ENCODE measurements at places on chromosomes 11 and 22.

DNA sequence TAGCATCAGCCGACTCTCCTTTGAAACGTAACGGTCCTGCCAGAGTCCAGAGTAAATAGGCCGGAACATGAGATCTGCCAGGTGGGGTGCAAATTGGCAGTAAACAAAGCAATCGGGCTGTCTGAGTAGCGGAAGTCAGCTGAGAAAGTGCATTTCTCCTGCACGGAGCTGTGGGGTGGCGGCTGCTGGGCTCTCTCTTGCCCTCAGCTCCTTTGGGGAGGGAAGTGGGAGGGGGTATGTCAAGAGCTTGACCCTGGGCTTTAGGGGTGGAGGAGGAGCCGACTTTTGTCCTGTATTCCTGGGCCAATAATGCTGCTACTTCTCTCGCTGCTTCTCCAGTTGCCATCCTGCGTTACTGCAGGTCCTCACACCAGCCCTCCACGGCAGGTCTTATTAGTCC lies 11.6 kb downstream of the GRIK4 start:
- DNase-seq = no peak

DNA sequence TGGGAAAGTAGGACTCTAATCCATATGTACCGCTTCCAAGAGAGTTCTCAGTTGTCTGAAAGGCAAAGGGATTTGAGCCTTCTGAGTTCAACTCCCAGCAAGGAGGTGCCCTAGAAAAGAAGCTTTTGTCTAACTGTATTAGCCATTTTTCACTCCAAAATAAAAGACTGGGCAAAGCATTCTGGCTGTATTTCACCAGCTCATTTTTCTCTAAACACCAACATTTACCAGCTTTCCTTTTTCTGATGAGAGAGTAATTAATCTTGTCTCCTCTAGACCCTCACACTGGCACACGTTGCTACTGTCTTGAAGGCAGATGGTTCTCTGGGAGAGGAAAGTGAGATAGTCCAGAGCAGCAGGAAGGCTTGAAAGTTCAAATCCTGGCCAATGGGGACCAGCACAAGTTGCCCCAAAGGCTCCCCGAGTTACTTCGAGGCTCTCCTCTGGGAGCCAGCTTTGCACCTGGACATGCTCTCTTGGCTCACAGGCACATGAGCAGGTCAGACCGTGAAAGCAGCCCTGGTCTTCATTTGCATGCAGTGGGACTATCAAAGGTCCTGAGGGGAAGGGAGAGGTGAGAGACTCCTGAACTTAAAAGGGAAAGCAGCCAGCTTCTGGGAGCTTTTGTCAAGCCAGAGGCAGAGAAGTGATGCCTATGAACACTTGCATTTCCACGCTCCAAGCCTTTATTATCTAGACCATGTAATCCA lies 100.0 kb downstream of the NTM start:
- no peak for DNase-seq

- DNase-seq = no peak
Measured at GRCh38 chr22:44666207-44666585, 35.8 kb upstream of the PRR5 start.

- no peak for DNase-seq
Measured at GRCh38 chr11:125591649-125592304, 875 bp upstream of the STT3A start.

GRCh38 chr22:50607659-50608020 lies 7.0 kb downstream of the MAPK8IP2 start:
- DNase-seq = no peak

DNA sequence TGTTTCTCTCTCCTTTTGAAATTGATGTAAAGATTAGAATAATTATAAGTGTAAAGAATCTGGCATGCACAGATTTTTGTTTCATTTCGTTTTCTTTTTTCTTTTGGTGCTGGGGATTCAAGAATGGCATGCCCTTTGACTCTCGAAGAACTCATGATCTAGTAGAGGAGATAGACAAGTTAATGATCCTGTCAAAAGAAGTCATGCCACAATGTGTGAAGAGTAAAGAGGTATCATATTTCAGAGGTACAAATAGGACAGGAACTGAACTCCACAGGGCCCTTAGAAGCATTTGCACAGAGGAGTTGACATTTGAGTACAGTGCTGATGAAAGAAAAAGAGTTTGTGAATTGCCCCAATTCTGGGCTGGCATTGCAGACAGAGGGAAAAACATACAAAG lies 708.0 kb upstream of the ARHGAP42 start:
- no peak for DNase-seq

- DNase-seq = no peak
Measured at GRCh38 chr11:5486003-5486402, 2.5 kb upstream of the OR52D1 start.

DNA sequence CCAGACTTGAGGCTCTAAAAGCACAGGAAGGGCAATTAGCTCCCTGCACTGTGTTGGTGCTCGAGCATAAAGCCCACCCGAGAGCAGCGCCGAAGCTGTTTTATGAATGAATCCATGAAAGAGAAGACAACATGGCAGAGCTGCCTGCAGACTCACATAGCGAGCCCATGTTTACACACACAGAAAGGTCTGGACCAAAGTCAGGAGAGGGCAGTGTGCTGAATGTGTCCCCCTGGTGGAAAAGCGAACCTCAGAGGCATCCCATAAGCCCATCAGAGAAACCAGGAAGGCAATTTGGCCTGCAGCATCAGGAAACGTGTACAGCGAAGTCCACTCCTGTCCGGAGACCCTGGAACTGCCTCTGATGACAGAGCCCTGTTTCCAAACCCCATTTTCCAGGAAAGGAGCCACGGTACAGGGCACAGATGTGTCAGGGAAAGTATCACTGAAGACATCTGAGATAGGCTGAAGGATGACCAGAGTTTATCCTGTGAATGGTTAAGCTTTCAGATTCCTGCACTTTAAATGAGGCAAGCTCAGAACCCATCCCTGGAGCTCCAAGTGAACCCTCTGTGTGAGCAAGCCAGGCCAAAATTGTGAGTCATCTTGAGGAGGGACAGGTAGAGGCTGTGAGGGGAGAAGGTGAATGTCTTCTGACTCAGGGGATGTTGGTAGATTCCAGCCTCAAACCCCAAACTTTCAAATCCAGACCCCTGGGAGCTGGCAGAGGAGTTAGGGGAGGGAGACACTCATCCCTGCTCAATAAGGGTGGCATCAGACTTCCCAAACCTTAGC lies 36.9 kb downstream of the CHRDL2 start:
- DNase-seq = no peak

- no peak for DNase-seq
Measured at GRCh38 chr11:72744474-72744873, 7.7 kb downstream of the ARAP1 start.

- no peak for DNase-seq
Measured at GRCh38 chr11:92123540-92123939, 101.1 kb upstream of the FAT3 start.

GRCh38 chr11:135033540-135033939 lies 621.5 kb upstream of the B3GAT1 start:
- DNase-seq = no peak

- DNase-seq = no peak
Measured at GRCh38 chr11:95547186-95547585, 242.4 kb downstream of the FAM76B start.

DNA sequence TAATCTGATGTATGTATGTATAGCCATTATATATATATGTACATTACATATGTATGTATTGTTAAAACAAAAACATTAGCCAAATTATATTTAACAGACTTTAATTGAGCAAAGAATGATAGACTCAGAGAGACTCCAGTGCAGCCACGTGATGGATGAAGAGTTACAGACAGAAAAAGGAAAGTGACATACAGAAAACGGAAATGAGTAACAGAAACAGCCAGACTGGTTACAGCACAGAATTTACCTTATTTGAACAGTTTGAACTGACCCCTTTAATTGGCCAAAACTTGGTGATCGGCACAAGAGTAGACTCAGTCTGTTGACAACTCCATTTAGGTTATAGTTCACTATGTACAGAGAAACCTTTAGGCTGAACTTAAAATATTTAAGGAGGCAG lies 35.0 kb downstream of the CHORDC1 start:
- DNase-seq = no peak

GRCh38 chr11:84260862-84261261 lies 974.7 kb upstream of the CCDC90B start:
- DNase-seq = no peak

DNA sequence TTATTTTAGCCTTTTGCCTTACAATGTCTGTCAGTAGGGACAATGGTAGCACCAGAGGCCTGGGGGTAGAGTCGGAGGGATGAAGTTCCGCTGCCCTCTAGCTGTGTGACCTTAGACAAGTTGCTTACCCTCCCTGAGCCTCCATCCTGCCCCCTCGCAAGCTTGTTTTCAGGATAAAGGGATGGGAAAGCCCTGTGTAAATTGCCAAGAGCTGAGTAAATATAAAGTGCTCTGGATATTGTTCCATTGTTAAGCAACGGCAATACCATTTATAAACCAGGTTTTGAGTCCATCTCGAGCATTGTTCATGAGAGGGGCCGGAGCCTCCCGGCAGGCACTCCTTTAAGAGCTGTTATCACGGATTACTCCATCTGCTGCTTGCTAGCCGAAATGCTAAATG lies 72.9 kb downstream of the ZBTB16 start:
- no peak for DNase-seq

GRCh38 chr22:49141761-49142160 lies 685.9 kb downstream of the BRD1 start:
- no peak for DNase-seq

- no peak for DNase-seq
Measured at GRCh38 chr11:45181889-45182550, 35.6 kb downstream of the PRDM11 start.

DNA sequence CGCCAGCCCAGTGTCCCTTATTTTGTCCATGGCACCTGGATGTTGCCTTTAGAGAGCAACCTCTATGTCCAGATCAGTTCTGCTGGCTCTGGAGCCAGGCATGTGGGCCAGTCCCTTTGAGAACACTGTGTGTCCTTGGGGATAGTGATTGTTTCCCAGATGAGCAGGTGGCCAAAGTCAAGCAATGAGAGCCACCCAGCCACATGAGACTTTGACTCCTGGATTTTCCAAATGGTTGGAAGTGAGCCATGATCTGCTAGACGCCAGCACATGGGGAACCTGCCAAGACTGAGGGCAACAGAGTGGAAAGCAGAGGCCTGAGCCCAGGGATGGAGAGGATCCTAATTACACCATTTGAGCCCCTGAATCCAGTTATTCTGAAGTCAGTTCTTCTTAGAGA lies 479.8 kb downstream of the OPCML start:
- no peak for DNase-seq

- DNase-seq = no peak
Measured at GRCh38 chr22:43081968-43082367, 7.2 kb downstream of the TTLL1 start.

- no peak for DNase-seq
Measured at GRCh38 chr11:126853732-126854131, 146.8 kb downstream of the KIRREL3 start.

DNA sequence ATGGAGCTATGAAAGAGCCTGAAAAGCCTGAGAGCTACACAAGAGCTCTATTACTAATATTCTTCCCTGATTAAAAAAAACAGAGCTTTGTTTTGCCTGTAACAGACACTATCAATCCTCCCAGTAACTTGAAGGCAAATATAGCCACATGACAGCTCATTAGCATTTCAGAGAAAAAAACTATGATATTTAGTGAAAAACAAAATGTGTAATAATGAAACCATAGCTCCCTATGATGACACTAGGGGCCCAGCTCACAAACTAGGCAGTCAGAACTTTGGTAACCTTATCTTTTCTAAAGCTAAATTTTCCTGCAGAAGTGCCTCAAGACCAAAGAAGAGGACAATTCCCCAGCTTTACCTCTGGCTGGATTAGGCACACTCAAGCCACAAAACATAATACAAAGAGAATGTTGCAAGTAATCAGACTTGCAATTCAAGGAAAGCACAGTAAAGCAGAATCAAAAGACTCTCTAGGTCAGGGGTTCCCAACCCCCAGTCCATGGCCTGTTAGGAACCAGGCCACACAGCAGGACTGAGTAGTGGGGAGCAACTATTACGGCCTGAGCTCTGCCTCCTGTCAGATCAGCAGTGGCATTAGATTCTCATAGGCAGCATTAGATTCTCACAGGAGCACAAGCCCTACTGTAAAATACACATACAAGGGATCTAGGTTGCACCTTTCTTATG lies 53.3 kb downstream of the MRTFA start:
- no peak for DNase-seq

- DNase-seq = no peak
Measured at GRCh38 chr22:29060251-29060869, 1.3 kb downstream of the C22orf31 start.

GRCh38 chr11:128297091-128297651 lies 290.2 kb downstream of the ETS1 start:
- DNase-seq = no peak

- DNase-seq = no peak
Measured at GRCh38 chr22:33577862-33578411, 342.3 kb downstream of the LARGE1 start.

- DNase-seq = no peak
Measured at GRCh38 chr11:41320238-41320637, 139.2 kb downstream of the LRRC4C start.

DNA sequence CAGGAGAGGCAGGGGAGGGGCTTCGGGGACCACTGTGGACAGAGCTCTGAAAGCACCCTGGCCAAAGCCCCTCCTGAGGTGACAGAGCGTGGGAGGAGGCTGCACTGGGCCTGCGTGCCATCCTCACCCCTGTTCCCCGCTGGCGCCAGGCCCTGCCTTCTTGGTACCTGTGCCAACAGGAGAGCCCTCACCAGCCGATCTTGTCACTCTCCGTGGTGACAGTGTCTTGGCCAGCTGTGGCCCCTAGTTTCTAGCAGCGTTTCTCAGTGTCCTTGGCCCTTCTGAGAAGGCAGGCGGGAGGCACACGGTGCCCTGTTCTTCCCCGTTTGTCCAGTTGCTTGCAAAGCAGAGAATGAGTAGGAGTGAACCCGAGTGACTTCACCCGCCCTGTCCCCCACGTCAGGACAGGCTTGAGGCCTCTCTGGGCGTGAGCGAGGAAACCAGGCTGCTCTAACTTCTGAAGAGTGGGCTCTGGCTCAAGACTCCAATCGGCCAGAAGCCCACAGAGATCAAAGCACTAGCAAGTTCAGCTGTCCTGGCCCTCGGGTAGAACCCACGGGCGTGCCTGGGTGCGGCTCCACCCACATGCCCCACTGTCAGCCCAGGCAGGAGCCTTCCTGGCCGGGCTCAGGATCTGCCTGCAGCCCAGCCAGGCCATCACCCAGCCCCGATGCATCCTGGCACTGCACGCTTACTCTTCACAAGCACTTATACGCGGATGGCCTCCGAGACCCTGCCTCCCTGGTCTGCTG lies 60.2 kb upstream of the EMID1 start:
- DNase-seq = no peak

DNA sequence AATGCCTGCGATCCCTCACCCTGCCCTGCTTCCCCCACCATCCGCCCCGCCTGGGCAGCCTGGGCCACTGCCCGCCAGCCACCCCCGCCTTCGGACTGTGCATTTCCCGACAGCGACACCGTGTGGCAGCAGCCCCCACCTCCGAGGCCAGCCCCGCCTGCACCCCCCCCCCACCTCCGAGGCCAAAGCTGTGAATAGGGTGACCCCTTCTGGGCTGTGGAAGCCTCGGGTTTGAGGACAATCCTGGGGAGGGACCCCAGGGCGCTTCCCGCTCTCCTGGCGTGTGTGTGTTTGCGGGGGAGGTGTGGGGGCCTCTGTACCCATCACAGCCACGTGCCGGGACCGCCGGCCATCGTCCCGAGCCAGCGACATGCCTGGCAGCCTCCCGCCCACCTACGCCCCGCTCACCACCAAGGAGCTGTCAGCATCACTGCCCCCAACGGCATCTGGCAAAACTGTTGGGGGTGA lies 33.8 kb upstream of the PPARA start:
- peak; percentile 34 for DNase-seq
